ENCODE measurements at places on chromosomes 1 and 21. TPM values are rescaled to one million over a fixed set of nuclear protein-coding genes. Genes with fewer than 3 reads are reported as not detected.

The SLAMF1 gene
- not detected for total RNA-seq

The KRTAP12-2 gene
- total RNA-seq = not detected

The SPATA45 gene
- total RNA-seq = 2.0 TPM

The FAAH gene
- total RNA-seq = 19.6 TPM

The KLF17 gene
- total RNA-seq = under 0.01 TPM

The UBR4 gene
- total RNA-seq = 69.7 TPM

The CBR3 gene
- total RNA-seq = 1.6 TPM

- peak; percentile 69 for DNase-seq
Observed at GRCh38 chr1:202189001-202189790, 4.4 kb upstream of the LGR6 start.

DNA sequence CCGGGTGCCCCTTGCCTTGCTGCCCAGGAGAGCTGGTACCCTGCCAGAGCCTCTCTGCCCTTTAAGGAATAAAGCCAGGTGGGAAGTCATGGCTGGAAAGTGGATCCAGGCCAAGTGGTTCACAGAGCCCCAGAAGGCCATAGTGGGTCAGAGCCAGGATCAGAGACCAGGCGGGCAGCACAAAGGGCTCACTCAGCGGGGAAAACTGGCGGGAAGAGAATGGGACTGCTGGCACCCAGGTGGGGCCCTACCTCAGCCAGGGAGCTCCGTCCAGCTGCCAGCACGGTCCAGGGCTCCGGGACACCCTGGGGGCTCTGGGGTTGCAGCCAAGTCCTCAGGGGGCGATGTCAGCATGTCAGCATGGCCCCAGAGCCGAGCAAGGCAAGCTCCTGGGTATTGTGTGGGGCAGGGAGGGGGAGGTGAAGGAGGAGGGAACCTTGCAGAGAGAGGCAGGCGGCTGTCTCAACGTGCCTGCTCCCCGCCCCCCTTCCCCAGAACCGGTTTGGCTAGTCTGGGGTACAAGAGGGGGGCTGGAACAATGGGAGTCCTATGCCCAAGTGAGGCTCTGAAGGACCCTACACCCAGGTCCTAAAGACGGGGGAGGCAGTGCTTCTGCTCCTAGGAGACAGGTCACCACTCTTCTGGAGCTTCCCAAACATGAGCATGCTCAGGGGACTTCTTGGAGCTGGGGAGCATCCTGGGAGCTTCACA lies at the start of gene ARHGEF19:
Gene ARHGEF19, minus strand, starts transcription at position 402 of the 711 bp plus-strand sequence. CDS start 3,598 bp downstream, outside the sequence.
- DNase-seq = no peak

GRCh38 chr1:116001739-116002487 lies 25.6 kb downstream of the SLC22A15 start:
- DNase-seq = no peak

- no peak for DNase-seq
Observed at GRCh38 chr21:33939226-33939625, 23.6 kb upstream of the ATP5PO start.

GRCh38 chr21:45827302-45827692 lies 154.3 kb upstream of the COL6A1 start:
- DNase-seq = no peak

DNA sequence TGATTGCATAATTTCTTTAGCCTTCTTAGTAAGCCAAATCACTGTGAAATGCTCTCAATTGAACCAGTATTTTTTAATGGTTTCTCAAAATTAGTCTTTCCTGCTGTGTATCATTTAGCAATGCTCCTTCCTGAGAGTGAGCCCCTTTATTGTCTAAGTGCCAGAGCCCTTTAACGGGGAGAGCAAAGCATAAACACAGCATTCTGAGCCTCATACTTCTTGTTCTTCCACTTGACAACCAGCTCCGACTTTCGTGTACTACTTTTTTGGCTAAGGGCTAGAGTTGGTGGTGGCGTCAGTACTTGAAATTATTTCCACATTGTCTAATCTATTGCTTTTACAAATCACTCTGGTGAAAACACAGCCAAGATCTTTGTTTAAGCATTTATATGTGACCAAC lies 299.0 kb downstream of the TPR start:
- no peak for DNase-seq

- peak; percentile 67 for DNase-seq
Observed at GRCh38 chr1:156123356-156124196, 9.1 kb downstream of the LMNA start.

GRCh38 chr1:190847166-190847565 lies 369.5 kb upstream of the BRINP3 start:
- DNase-seq = no peak

DNA sequence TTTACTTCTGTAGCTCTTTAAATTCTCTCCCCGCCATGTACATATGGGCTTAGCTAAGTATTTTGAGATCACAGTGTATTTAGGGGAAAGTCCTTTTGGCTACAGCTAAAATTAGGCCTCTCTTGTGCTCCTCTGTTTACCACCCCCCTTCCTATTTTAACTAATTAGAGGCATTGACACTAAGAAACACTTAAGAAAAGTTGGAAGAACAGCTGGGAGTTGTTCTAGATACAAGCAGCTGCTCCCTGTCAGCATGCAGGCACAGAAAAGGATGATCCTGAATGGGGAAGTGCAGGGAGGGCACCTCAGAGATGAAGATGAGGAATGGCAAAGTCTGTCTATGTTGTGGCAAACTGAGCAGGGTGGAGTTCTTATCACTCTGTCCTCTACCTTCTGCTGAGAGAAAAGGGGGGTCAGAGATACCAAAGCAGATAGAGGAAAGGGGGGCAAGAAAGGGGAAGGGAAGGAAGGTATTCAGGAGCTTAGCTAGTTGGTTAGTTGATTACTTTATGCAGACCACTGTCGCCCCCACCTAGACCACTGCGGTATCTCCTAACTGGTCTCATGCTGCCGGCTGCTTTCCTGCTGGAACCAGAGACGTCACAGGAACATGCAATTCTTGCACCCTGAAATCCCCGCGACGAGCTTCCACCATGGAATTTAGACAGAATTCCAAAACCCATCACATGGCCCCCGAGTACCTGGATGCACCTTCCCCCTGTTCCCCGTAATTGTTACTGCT lies 82.4 kb upstream of the HOOK1 start:
- DNase-seq = no peak

- no peak for DNase-seq
Observed at GRCh38 chr1:204974327-204974726, 68.7 kb upstream of the CNTN2 start.

DNA sequence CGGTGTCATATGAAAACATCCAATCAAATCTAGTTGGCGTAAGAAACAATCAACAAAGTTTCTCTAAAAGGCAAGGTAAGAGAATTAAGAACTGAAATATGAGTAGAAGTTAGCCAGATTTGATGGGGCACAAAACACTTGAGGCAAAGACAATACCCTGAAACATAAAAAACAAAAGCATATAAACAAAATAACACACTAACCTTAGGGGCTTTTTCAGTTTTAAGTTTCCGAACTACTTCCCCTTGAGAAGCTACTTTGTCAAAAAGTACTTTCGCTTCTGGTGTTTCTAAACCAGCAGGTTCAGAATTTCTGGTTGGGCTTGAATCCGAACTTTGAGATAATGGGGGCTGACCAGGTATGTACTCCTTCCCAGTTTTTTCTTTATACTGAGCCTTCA lies 57.9 kb downstream of the EPRS1 start:
- no peak for DNase-seq

DNA sequence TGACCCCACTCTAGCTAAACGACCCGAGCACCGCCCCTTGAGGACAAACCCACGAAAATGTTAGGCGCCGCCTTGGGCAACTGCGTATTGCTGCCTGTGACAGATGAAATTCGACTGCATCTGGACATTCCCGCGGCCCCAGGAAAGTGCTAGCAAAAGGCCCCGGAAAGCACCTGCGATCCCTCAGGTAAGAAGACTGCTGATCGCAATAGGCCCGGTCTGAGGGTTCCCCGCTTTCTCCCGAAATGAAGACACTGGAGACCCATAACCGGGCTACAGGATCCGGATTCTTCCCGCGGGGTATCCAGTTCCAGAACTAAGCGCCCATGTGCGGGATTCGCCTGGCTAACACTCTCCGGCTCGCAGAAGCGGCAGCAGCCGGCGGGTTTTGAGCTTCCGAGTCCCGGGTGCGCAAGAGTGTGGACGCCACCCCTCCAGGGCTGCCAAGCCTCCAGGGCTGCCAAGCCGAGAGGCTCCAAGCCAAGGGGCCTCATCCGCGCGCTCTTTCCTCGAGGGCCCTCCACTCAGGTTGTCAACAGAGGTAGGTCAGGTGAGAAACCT lies 157.9 kb upstream of the NBPF11 start:
- DNase-seq = no peak

GRCh38 chr21:45308194-45309068 lies 20.7 kb upstream of the POFUT2 start:
- no peak for DNase-seq

DNA sequence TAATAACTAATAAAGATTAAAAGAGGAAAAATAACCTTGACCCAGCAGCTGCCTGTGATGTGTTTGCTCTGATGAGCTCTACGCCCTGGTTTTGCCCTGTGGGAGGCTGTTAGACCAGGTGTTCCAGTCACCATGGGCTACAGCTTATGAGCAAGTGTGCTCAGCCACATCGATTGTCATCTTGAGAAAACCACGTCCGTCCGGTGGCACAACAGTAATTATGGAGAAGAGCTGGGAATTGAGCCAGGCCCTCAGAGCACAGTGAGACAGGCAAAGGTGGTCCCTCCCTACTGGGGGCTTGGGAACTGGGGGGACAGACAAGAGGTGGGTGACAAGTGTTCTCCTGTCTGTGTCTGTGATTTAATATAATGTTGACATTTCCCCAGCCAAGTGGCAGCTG lies 420.5 kb downstream of the MATN1 start:
- DNase-seq = no peak

- DNase-seq = no peak
Observed at GRCh38 chr1:50615036-50615750, 191.9 kb upstream of the DMRTA2 start.

DNA sequence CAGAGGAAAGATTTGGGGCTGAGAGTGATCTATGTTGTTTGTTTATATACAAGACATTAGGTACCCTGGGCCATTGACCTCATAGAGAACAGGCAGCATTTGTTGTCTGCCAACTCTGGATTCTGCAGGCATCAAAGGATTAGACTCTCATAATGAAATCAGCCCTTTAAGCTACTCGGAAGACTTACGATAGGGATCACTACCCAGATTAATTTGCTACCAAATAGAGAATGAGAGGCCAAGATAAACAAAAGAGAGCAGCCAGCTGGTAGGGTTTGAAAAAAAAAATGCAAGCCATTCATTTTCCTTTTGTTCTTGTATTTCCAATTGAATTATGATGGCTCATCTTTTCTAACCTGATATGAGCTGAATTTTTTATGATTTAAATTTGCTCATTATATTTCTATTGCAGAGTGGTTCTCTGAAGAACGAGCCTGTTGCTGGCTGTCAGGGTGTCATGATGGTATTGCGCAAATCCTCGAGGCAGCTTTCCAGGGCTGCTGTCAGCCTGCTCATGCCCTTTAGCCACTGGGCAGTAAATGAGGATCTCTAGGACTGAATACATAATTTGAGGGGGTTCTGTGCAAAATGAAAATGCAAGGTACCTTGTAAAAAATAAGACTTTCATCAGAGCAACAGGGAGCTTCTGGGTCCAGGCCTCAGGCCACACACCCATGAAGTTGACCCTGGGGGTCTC lies 116.4 kb upstream of the KCNJ15 start:
- DNase-seq = no peak

Measured in frontal cortex (tissue), 4 donors.